ENCODE measurements at places on chromosomes 1 and 21.

GRCh38 chr1:57007948-57008347 is 42.1 kb upstream of the C8B start:
- DNase-seq = no peak

GRCh38 chr21:28632755-28633408 is 359.8 kb downstream of the LTN1 start:
- DNase-seq = no peak

DNA sequence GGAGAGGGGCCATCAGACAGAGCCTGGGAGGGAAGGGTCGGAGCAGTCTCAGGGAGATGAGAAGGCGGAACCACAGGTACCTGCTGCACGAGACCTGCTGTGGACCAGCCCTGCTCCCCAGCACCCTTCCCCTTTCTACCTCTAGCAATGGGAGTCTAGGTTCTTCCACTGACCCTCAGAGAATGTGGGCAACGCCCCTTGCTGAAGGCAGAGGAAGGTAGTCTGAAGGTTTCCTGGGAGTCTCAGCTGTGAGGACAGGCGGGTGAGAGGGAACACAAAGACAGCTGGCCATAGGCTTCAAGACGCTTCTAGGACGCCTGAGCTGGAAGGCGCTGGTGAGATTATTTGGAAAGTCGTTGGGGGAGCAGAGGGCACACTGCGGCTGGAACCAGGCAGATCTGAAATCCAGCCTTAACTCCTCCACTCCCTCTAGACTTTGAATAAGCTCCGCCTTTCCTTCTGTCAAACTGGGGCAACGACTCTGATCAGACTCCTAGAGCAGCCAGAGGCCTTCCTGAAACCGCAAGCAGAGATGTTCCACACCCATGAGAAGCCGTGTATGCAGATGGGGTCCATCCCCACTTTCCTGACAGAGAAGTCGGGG is 18.1 kb downstream of the SLC45A3 start:
- no peak for DNase-seq

DNA sequence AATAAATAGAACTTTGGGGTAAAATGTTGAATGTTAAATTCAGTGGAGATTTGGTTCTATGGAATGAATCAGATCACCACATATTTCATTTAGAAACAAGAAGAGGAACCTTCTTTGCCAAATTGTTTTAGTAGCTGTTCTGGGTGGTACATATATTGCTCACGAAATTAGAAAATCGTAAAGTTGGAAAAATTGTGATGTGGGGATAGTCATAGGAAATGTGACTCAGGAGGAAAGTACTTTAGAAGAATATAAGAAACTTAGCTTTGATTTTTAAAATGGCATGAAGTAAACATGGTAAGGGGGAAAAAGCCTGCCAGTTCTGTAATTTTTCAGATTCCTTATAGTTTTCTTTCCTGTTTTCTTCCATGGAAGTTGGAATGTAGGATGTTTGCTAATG is 27.4 kb downstream of the RRP15 start:
- no peak for DNase-seq

GRCh38 chr1:32924881-32925344 is 23.7 kb upstream of the TMEM54 start:
- DNase-seq = no peak

- DNase-seq = no peak
Measured at GRCh38 chr1:221961532-221962292, 219.8 kb upstream of the DUSP10 start.

GRCh38 chr1:42282024-42282579 is 52.9 kb downstream of the FOXJ3 start:
- DNase-seq = no peak

- DNase-seq = no peak
Measured at GRCh38 chr1:52795464-52795863, 47.1 kb upstream of the ZYG11A start.

GRCh38 chr1:74083128-74083527 is 114.8 kb downstream of the LRRIQ3 start:
- DNase-seq = no peak

DNA sequence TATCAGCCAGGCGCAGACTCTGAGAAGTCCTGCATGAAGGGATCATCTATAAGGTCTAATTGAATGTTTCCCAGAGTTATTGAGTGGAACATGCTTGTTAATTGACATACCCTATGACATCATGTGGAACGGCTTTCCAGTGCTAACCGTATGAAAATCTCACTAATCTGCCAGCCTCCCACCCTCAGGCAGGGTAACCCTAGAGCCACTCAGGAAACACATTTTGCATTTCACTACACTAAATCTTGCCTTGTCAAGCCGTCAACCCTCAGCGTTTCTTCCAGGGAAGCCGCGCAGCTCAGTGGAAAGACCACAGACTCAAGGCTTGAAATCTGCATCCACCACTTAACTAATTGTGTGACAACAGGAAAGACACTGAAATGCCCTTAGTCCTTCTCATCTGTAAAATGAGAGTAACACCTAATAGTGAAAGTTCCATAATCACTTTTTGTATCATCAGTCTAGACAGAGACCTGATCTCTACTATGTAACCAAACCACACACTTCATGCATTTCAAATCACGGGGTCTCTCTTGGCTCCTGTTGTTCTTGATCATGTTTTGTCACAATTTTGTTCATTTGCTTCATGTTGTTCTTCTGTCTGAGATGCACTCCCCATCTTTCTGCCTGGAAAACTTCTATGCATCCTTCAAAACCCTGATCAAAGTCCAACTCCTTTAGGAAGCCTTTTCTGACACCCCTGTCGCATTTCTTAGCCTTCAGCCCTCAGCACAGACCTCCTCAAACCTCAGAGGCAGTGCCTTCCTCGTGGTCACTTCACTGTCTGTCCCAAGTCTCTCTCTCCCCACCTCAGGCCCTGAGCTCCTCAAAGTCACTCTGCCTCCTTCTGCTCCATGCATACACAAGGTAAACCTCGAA is 246.5 kb downstream of the TOMM20 start:
- no peak for DNase-seq

DNA sequence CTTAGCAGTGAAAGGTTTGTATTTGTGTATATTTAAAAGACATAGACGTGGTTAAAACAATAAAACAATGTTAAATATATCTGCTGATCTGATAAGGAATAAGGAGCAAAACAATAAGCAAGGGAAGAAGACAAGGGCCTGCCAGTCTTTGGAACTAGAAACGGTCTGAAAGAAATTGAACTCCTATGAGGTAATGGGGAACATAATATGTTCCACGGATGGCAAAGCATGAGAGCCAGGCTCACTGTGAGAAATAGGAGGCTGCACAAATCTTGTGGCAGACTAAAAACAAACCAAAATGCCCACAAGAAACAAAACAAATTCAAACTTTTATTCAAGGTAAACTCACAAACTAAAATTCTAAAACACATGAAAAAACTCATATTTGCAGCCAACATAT is 150.5 kb downstream of the NTMT2 start:
- DNase-seq = no peak

DNA sequence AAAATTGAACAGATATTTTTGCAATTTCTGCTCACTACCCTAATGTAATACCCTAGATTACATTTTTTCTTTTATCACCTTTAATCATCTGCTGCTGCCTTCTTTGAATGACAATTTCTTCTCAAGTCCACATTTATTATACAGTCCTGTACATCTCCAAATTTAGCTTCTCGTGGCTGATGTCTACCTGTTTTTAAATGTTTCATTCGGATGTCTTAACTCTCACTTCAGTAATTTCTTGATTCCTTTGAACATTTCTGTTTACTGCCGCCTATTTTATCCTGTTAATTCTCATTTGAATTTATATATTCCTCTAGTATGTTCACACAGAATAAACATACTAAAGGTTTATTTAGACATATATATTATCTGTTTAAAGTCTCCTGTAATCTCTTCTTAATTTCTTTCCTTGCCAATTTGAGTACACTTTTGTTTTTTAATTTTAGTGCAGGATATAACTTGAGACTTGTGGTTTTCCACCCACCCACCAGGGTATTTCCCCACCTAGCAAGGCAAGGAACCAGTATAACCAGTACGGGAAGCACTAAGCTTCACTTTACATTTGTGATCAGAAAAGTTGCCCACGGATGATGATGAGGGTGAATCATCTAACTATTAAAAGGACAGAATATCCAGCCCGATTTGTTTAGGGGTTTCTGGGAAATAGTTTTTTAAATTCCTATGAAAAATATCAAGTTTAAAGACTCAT is 12.7 kb downstream of the INSL5 start:
- no peak for DNase-seq

GRCh38 chr1:113694910-113695309 is 64.4 kb downstream of the PHTF1 start:
- DNase-seq = no peak

DNA sequence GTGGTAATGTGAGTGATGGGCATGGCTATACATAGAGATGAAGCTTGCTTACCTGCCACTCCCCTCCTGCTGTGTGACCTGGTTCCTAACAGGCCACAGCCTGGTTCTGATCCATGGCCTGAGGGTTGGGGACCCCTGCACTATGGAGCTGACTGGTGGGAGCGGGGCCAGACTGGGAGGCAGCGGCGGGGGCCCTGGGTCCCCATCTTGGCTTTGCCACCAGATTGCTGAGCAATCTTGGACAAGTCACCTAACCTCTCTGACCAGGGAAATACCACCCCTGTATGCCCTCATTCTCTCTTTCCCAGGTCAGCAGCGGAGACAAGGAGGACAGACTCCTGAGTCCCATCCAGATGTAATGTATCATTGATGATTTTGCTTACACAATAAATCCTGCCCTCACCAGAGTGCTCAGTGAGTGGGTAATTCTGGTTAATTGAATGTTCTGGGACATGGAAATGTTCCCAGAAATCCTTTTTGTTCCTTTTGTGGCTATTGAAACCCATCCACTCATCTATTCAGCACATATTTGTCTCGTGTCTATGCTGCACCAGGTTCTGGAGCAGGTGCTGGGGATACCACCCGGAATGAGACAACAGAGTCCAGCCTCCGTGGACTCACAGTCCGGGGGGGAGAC is 4.1 kb upstream of the ARHGEF10L start:
- no peak for DNase-seq

GRCh38 chr1:229893762-229894444 is 173.1 kb upstream of the GALNT2 start:
- no peak for DNase-seq

DNA sequence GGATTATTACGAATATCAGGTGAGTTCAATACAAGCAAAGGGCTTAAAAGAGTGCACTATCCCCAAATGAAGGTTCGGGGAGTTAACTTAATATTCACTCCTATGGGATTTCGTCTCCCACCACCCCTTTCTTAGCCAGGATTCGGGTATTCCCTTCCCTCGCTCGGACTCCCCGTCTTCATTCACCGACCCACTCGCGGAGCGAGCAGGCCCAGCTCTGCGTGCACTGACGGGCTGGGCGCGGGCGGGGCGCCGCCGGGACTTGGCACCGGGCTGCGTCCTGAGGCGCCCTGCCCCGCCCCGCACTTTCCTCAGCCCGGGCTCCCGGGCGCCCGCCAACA is 7.7 kb upstream of the MPZL1 start:
- DNase-seq = no peak

- no peak for DNase-seq
Measured at GRCh38 chr21:42148584-42148983, 70.4 kb upstream of the ABCG1 start.

All from iPS DF 19.7 (cell line).